ENCODE measurements at places on chromosomes 2 and 18. TPM values are rescaled to one million over a fixed set of nuclear protein-coding genes. Genes with fewer than 3 reads are reported as not detected.

GRCh38 chr2:134463699-134464022 is 209.8 kb downstream of the MGAT5 start:
- DNase-seq = no peak

GRCh38 chr2:85990084-85990483 is 101.3 kb upstream of the ST3GAL5 start:
- no peak for DNase-seq

The SNORC gene
- total RNA-seq = 4.9 TPM

DNA sequence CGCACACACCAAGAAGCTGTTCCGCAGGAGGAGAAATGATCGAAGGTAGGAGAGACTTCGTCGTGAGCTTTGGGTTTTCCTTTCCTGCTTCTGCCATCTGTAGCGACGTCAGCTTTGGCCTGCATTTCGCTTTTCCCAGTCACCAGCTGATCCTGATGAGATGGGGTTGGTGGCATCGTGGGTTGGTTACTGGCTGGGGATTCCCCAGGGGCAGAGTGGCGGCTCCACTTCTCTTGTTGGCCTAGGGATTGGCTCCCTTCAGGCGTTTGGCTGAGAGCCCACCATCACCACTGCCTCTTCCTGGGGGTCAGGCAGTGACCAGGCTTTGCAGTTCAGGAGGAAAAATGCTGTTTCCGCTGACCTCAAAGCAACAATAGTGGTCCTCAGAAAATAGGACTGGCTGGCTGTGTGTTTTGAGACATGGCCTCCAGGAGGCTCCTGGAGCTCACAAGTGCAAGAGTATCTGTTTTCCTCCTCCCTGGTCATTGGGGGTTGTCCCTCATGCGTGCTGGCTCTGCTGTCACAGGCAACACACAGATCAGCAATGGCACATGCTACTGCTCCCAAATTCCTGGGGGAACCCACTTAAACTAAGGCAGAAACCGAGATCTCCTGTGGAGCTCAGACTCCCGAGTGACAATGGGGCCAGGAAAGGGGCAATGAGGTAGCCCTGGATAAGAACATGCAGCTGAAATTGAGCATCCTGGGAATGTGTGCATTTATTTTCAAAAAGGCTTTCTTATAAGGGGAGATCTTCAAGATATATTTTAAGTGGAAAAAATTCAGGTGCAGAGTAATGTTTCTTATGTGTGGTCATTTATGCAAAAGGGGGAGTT is 173.0 kb downstream of the CTIF start:
- peak; percentile 41 for DNase-seq

DNA sequence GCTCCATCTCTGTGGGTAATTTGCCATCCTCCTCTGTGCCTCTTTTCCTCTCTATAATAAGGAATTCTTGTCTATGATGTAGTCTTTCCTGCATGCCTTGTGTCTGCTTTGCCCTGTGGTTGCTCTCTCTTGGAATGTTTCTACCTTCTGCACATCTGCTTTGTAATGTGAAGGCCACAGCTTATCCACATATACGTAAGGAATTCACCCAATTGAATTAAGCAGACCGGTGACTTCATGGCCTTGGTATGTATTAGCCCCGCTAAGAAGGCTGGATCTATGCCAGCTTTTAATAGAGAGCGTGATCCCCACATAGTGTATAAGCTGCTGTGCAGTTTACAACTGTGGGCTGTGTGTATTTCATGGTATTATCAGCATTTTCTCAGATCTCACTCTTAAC is 274.7 kb downstream of the RNF144A start:
- DNase-seq = no peak

DNA sequence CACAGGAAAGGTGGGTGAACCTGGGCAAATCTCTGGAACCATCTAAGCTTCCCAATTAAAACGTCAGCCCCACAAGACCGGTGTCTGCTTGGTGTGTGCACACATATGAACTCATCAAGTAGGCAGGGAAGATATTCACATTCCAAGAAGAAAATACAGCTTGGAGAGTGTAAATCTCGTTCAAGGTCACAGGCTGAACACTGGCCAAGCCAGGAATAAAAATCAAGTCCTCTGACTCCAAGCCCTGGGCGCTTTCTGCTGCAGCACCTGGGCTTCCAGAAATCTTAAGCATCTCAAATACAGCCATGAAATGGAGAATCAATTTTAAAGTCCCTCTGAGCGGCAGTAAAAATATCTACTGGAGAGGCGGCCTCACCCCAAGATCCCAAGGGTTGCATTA is 150.9 kb downstream of the TWIST2 start:
- DNase-seq = no peak

DNA sequence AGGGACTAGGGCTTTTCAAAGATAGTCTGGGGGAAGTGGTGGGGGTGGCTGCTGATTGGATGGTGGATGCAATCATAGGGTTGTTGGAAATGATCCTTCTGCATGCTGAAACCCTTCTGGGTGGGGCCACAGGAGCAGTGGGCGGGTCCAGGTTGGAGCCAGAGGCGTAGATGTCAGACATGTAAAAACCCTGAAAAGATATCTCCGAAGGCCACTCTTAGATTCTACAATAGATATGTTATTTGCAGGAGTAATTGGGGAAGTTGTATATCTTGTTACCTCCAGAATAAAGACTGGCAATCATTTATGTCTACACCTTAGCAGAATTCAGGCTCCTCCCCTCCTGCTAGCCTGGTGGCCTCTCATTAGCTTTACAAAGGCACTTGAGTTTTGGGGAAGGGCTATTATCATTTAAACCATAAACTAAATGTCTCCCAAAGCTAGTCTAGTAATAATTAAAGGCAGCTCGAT is 8.2 kb upstream of the FAM98A start:
- DNase-seq = no peak

The B4GALT6 gene
- total RNA-seq = 0.68 TPM

DNA sequence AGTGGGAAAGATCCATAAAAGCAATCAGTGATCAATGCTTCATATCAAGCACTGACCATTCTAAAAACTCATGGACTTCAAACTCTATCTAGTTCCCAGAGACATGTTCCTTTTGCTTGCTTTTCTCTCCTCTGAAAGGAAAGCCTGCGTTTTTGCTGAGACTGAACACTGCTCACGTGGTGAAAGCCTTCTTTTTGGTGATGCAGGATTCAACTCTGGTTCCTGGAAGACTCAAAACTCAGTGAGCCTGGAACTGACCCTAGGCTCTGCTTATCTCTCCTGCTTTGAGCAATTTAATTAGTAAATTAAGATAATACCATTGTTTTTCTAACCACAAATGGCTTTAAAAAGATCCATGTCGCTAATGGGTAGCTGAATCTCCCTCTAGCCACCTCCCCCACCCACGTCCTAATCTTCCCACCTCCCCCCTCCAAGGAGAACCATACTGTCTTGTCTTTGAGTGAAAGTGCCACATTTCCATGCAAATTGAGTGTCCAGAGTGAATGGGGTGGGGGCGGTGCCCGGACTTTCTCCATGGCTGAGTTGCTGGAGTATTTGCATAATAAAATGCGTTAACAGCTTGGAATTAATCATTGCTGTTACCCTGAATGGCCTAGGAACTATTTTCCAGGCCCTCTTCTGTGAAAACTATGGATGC is 130.5 kb downstream of the BCL11A start:
- no peak for DNase-seq

- DNase-seq = no peak
Measured at GRCh38 chr18:26719896-26720295, 145.6 kb downstream of the AQP4 start.

GRCh38 chr2:213084261-213084660 is 67.2 kb downstream of the IKZF2 start:
- no peak for DNase-seq
